NCI-H2227 treated with DMSO at 0.1 percent for 48 hours (cell line): ENCODE measurements at places on chromosomes 5 and 9.

GRCh38 chr5:111707630-111708164 lies 49.3 kb downstream of the NREP start:
- DNase-seq: no peak

- DNase-seq: no peak
Measured at GRCh38 chr5:74319076-74319475, 321.5 kb downstream of the ENC1 start.

DNA sequence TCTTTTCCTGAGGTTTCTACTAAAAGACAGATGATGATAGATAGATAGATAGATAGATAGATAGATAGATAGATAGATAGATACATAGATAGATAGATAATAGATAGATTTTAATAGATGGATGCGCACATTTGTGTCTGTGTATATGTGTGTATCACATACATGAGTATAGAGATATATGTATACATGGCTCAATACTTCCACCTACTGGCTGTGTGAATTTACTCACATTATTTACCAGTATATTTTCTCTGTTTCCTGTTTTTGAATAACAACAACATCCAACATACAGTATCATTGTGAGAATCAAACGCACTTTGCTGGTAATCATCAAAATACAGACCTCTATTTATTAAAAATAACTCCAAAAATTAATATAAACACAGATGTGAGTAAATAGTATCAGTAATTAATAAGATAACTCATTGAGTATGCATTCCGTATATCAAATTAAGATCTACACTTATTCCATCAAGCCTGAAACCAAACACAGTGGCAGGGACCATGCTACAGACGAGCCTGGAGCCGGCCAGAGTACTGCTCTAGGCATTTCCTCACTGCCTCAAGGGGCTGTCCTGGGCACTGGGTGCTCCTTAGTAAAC lies 338.0 kb downstream of the SEMA5A start:
- DNase-seq: peak; percentile 50

- DNase-seq: no peak
Measured at GRCh38 chr5:35681911-35682310, 64.2 kb downstream of the SPEF2 start.

- no peak for DNase-seq
Measured at GRCh38 chr5:146169076-146169475, 13.4 kb downstream of the LARS1 start.

DNA sequence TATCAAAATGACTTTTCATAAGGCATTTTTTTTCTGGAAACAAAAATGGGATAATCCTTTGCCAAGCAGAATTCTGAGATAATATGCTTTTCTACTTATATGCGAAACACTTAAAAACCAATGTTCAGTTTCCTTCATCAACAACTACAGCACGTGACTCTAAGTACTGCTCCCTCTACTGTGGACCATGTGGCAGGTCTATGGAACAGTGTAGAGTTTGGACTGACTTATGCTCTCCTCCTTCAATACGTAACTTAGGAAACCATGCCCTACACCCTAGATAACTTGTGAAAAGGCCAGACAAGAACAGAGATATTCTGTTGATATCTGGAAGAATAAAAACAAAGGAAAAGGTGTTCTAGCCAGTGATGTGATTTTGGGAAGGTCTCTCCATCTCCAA lies 111.3 kb upstream of the GNA14 start:
- no peak for DNase-seq

DNA sequence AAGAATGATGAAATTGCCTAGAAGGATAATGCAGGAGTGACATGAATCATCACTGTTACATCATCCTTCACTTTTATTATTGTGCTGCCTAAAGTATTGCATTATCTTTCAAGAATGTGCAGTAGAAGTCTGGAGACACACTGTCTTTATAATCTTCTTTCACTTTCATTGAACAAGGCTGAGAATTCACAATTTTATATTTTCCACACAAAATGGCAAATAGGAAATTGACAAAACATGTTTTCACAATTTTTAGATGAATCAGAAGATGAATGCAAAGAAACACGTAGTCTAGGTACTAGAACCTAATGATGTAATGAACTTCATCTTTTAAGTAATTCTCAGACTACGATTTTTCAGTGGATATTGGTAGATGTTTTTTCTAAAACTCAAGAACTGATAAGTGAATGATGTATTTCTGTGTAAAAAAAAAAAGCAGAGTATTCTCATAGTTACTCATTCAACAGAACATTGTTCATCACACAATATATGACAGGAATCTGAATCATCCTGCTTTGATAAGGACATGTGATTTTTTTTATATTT lies 131.5 kb upstream of the GRHPR start:
- DNase-seq: no peak

- no peak for DNase-seq
Measured at GRCh38 chr9:130587921-130588320, 8.5 kb downstream of the FUBP3 start.

DNA sequence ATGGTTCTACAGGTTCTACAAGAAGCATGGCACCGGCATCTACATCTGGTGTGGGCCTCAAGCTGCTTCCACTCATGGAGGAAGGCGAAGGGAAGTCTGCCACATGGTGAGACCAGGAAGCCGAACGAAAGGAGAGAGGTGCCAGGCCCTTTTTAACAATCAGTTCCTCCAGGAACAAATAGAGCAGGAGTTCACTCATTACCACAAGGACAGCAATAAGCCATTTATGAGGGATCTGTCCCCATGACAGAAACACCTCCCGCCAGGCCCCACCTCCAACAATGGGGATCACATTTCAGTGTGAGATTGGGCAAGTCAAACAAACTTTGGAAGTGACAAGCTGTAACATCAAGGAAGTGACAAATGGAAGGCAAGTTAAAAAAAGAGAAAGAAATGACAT lies 95.5 kb upstream of the PTPN3 start:
- DNase-seq: no peak

GRCh38 chr9:82903503-82903902 lies 159.4 kb downstream of the RASEF start:
- peak; percentile 48 for DNase-seq

DNA sequence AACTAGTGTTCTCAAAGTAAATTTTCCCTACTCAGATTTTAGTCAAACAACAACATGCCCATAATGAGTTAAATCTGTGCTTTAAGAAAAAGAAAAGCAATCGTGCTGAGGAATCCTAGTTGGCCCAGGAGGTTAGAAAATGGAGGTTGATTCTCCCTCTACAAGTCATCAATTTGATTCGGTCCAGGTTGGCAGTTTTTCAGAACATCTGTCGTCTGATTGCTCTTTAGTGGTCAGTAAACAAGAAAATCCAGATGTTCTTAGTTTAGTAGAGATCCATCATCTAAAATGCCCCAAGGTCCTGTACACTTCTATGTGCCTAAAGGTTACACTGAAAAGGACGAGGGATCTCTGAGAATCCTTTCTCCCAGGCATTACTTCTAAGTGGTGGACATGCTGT lies 659.2 kb downstream of the MTRR start:
- no peak for DNase-seq

DNA sequence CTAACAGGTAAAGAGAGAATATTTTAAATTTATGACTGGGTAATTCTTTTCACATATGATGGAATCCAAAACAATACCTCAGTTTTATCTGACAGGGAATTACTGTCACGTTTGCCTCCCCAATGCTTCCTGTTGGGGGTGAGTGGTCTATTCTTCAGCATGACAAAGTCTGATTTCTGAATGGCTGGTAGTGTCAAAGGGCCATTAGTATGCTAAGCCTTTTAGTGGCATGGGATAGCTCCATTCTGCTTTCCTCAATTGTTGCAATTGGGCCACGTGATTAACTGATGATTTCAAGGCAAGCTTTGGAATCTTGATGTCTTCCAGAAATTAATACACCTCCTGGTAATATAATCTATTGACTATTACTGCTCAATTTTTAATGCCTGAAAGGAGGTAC lies 14.7 kb upstream of the NDUFS4 start:
- DNase-seq: no peak

DNA sequence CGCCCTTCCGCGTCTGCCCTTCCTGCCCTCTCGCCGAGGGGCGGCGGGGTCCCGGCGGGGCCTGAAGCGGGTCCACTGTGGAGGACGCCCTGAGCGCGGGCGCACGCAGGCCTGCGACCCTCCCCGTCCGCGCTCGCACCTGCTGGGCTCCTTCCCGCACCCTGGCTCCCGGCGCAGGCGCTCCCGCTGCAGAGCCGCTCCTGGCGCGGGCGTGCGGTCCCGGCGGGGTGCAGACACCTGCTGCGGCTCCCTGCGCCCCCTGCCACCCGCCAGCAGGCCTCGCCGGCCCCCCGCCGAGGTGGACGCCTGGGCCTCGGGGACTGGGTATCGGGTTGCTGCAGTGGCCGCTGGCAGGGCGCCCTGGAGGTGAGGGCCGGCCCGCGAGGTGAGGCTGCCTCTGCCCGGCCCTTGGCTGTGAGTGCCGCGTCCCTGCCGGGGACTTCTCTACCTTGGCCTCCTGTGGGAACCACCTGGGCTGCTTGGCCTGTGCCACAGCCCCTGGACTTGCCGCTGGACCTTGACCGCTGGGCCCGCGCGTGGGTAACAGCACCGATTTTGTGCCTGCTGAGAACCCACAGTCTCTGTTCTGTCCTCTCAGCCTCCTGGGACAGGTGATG lies 627 bp downstream of the ARRDC1 start:
- DNase-seq: no peak

DNA sequence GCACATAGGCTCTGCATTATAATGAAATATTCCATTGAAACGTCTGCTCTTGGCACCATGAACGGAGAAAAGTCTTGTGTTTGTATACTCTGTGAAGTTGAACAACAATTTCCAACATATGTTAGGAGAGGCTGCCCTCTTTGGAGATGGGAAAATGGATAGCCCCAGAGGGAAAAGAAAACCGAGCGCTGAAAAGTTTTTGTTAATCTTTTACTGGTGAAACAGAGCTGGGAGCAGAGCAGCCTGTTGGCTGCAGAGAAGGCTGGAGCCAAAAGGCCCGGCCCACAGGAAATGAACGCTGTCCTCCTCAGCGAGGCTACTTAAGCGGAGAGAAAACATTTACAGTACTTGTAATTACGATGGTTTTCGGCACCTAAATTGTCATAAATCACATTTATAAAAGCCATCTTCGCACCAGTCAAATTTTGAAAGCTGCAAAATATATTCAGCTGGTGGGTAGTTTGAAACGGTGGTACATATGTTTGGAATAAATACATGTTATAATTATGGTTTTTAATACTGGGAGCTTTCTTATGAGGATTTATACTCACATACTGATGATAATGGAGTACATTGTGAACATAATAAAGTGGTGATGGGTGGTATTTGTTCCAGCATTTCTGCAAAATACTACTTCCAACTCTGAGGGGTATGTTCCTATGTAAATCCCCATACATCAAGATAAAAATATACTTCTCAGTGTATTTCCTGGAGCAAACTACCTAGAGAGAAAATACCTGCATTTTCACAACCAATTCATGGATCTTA lies 129.6 kb upstream of the CNTLN start:
- DNase-seq: peak; percentile 29

GRCh38 chr9:18492612-18493011 lies 18.7 kb downstream of the ADAMTSL1 start:
- DNase-seq: no peak

- DNase-seq: peak; percentile 13
Measured at GRCh38 chr9:71816916-71817451, 48.7 kb upstream of the CEMIP2 start.

GRCh38 chr5:6759983-6760382 lies 46.8 kb downstream of the TENT4A start:
- DNase-seq: no peak

DNA sequence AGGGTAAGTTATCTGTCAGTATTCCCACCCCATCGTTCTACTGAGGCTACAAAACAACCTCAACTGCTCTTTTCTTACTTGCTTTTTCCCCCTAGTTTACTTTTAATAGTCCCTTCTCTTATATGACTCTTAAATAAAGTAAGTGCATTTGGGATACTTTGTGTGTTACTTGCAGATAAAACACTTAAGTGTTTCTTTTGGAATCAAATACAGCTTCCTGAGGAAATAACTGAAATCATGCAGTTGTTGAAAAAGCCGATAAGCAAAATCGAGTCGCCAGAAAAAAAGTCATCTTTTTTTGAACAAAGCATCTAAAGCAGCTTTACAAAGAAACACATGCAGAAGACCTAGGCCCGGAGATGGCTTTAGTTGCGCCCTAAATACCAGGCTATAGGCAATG lies 53.5 kb upstream of the EPB41L4A start:
- no peak for DNase-seq

- DNase-seq: no peak
Measured at GRCh38 chr5:100854591-100854990, 48.5 kb downstream of the ST8SIA4 start.

DNA sequence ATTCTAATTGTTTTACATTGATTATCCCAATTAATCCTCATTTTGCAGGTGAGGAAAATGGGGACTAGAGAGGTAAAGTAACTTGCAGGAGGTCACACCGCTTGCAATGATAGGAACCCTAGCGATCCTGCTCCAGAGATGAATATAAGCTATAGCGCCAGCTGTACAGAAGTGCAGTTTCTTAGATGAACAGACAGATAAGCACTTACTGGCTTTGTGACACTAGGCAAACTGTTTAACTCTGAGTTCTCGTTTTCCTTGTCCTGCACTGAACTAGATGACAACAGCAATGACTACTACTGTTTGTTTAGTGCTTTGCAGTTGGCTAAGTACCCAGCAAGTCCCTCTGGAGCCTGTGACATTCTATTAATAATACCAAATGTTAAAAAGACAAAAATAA lies 11.1 kb downstream of the LHX6 start:
- no peak for DNase-seq

DNA sequence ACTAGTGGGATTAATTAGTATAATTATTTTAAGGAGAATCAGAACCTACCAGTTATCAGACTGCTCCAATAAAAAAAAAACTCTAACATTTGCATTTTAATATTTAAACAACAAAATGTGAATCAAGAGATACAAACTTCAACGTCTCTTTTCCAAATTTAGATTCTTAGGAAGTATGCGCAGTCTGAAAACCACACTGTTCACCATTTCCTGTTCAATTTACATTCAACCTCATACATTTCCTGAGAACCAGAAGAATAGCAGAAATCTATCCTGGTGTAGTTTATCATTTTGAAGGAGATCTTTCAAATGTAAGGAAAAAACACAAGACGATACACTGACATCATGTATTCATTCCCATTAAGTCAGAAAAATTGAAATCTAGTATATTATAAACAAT lies 869.2 kb downstream of the EFNA5 start:
- DNase-seq: no peak

GRCh38 chr9:3161912-3162311 lies 318.0 kb upstream of the PUM3 start:
- DNase-seq: no peak

GRCh38 chr9:132175431-132175830 lies 13.6 kb downstream of the NTNG2 start:
- DNase-seq: no peak

- peak; percentile 78 for DNase-seq
Measured at GRCh38 chr9:70406434-70406862, 8.0 kb downstream of the KLF9 start.

- no peak for DNase-seq
Measured at GRCh38 chr9:131899296-131900228, 159.7 kb upstream of the RAPGEF1 start.

- DNase-seq: peak; percentile 25
Measured at GRCh38 chr5:177447066-177447610, 524 bp downstream of the PRR7 start.

DNA sequence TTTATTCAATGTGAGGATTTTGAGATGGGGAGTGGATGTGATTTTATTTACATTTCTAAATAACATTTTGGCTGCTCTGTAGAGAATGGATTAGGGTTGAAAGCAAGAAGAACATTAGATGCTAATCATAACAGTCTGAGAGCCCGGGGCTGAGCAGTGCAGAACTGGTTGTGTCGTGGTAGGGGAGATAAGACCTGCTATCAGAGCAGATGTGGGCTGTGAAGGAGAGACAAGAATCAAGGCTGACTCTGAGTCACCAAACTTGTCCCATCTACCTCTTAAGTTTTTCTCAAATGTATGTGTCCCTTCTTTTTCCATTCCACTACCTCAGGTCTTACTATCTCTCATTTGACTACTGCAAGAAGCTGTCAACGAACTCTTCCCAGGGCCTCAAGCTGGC lies 35.4 kb upstream of the SLC28A3 start:
- DNase-seq: no peak
